GM12878 (cell line): ENCODE measurements at places on chromosomes 6 and 20. TPM values are rescaled to one million over a fixed set of nuclear protein-coding genes. Genes with fewer than 3 reads are reported as not detected.

DNA sequence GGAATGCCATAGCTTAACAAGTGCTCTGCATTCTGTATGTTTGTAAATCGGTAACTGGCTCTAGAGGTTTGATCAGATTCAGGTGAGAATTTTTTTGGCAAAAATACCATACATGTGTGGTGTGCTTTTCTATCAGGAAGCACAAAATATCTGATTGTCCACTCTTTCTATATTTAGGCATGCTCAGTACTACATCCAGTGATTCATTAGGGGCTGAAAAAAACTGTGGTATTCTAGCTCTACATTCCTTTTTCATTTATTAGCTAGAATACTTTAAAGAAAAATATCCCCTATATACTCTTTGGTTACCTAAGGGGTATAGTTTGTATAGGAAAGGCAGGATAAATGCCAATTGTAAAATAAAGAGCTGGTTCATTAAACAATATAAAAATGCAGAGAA lies 10.6 kb upstream of the ELOVL2 start:
- no peak for DNase-seq

GRCh38 chr20:38201356-38201755 lies 36.3 kb upstream of the TGM2 start:
- DNase-seq, result no peak

- DNase-seq, result no peak
Observed at GRCh38 chr6:95795927-95796326, 218.6 kb downstream of the MANEA start.

The HIVEP2 gene
- 15.7 and 18.2 TPM in 2 replicates for total RNA-seq

The GPR6 gene
- total RNA-seq, result not detected in 2 replicates

The KCNK5 gene
- 3.8 and 4.2 TPM in 2 replicates for total RNA-seq

DNA sequence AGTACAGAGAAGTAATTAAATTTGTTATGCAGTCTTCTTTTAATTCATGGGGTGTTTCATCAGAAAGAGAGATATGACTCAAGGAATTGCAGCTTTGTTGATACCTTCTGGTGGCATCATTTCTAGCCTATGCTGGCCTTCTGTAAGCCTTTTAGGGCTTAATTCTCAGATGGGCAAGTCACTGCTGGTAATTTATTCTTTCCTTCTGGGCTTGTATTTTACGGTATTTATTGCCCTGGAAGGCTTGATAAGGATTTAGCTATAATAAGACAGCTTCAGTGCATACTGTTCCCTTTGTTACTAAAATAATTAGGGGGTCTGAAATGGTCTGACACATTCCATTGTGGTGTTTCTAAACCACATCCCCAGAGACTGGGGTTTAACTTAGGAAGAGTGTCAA lies 57.9 kb upstream of the EMILIN3 start:
- DNase-seq, result no peak

DNA sequence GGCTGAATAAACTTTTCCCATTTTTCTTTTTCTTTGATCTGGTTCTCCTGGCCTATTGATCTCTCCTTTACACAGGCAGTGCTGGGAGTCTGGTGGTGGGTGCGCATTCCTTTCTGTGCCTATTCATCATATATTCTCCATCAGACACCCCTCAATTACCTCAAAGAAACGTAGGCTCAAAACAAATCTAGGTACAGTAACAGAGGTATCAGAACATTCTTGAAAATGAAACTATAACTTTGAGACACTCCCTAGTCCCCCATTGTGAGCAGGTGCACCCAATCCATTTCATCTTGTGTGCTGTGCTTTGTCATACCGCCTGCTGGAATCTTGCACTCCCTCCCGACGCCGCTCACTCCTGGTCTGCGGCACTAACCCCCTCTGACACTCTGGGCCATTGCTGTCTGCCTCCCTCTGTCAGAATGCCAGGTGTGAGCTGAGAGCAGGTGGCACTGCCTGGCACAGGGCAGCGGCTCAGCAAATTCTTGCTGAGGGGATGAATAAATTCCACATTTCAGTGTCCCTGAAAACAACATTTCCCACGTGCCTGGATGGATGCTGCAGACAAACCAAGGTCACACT lies 303.4 kb upstream of the EXOC2 start:
- DNase-seq, result no peak

DNA sequence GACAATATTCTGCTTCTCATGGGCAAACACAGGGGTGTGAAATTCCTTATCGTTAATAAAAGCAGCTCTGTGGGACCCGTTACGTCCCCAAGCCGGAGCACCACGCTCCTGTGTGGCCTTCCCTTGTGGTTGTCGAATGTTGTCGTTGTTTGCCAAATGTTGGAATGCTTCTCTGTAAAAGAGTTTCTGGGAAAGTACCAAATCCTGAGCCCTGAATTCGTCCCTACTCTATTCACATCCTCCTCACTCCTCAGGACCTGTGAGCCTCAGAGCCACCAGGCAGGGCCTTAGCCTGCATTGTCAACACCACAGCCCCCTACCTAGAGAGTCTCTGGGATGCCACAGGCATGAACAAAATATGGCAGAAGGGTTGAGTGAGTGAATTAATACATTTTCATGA lies 64.0 kb downstream of the THBS2 start:
- no peak for DNase-seq

- DNase-seq, result no peak
Observed at GRCh38 chr20:61839912-61840778, 225.5 kb downstream of the TAF4 start.

DNA sequence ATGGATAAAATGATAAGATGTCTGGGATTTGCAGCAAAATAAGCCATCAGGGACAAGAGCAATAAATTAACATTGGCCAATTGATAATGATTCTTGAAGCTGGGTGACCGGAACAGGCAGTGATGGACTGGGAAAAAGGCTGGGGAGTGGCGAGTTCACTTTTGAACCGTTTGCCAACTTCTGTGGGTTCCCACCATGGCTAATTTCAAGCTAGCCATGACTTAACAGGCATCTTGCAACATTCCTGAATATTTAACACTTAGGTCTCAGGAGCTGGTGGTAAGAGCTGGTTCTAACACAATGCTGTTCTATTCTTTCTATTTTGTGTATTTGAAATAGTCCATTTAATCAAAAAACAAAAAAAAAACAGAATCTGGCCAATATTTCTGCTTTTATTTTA lies 37.6 kb upstream of the CD83 start:
- DNase-seq, result no peak

- no peak for DNase-seq
Observed at GRCh38 chr6:43981363-43981990, 145.8 kb downstream of the MRPL14 start.

The PACRG gene
- not detected in 2 replicates for total RNA-seq

DNA sequence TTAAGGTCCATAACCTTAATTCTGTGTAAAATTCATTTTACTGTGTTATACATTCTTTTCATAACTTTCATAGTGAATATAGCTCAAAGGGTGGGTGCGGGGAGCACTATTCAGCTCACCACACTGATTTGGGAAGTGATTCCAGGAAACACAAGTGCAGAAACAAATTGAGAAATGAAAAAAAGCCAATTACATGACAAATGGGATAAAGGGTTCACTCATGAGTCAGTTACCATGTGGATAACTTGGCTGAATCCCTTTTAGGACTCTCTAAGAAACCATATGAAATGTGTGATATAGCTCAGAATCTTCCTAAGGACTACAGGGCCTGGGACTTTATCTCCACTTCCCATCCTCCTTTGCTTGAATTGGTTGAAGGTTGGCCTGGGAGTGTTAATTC lies 3.1 kb upstream of the BTN2A1 start:
- no peak for DNase-seq

- DNase-seq, result no peak
Observed at GRCh38 chr6:43361269-43361668, 8.2 kb downstream of the ZNF318 start.

GRCh38 chr6:19535351-19535750 lies 301.8 kb upstream of the ID4 start:
- no peak for DNase-seq

GRCh38 chr20:6061544-6061943 lies 7.7 kb upstream of the LRRN4 start:
- DNase-seq, result no peak

The TMEM217 gene
- total RNA-seq, result 1.6 and 1.9 TPM in 2 replicates

DNA sequence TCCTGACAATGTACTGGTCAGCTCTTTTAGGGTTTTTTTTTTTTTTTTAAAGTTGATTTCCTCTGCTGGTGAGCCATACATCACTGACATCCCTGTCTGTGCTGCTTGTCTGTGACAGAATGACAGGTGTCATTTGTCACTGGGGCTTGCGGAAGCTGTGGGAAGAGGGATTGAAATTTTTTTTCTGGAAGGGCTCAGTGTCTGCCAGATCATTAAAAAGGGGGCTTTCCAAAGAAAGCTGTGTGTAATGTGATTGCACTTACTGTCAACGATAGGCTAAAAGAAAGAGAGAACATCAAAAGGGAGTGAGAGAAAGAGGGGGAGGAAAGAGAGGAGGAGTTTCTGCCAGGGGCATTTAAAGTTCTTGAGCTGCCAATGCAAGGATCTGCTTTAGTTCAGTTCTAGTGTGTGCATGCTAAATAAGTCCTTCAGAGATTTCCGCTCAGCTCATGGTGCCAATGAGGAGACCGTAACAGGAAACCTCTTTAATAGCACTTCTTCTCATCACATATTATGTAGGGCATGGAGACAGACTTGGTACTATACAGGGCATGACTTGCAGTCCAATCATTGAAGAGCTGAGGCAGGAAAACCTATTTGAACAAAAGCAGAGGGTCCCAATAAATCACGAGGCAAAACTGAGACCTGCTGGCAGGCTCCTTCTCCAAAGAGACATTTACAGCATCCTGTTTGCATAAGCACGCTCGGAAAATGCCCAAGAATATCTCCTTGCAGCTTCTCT lies 177.2 kb downstream of the TSHZ2 start:
- DNase-seq, result no peak

DNA sequence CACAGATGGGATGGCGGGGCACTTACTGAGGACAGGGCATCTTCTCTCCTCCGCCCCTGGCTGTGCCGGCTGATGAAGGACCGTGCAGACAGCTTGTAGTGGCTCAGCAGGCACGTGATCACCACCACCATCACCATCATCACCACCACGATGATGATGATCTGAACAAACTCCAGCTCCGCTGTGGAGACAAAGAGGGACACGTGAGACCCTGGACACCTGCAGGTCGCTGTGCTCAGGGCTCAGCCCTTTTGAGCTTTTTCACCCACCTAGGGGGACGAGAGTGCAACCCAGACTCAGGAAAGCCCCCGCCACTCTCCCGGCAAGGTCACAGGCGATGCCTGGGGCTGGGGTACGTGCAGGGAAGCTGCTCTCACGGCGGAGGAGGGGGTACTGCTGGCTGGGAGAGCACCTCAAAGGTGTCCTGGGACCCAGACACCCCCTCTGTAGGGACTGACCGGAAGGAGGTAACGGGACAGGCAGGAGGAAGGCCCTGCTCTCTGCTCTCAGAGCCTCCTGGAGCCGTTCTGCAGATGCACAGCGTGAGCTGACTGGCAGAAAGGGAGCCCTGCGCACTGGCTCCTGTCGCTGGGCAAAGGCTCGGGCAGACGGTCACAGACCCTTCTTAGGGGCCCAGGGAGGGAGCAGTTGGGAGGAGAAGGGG lies 39.4 kb upstream of the ZBP1 start:
- DNase-seq, result no peak

DNA sequence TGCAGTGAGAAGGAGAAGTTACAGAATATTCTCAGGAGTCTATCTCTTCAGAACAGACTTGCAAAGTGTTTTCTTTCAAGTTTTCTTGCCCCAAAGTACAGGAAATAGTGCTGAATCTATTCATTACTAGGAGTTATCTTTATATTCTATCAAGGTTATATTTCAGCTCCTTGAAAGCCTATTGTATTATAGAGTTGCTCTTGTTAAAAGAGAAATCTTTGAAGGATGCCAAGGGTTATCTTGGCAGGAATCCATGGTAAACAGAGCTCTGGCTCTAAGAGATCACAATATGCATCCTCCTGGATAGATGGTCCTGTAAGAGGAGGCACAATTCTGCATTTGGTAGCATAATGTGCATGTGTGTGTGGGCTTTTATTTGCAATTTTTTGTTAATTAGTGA lies 21.2 kb upstream of the SNRPB2 start:
- no peak for DNase-seq

DNA sequence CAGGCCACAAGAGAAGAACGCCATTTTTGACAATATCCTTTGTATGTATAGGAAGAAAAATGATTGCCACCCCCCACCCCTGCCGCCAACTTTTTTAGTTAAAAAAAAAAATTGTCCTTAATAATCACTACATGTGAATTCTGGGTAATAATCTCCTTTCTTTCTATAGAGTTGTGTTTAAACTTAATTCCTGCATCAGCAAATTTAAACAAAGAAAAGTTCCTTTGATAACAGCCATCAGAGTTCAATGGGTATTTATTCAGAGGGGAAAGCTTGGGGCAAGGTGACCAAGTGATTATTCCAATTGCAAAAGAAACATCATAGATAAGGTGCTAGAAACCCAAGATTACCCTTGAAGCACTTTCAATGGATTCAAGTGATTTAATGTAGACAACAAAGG lies 47.0 kb downstream of the GCLC start:
- no peak for DNase-seq

DNA sequence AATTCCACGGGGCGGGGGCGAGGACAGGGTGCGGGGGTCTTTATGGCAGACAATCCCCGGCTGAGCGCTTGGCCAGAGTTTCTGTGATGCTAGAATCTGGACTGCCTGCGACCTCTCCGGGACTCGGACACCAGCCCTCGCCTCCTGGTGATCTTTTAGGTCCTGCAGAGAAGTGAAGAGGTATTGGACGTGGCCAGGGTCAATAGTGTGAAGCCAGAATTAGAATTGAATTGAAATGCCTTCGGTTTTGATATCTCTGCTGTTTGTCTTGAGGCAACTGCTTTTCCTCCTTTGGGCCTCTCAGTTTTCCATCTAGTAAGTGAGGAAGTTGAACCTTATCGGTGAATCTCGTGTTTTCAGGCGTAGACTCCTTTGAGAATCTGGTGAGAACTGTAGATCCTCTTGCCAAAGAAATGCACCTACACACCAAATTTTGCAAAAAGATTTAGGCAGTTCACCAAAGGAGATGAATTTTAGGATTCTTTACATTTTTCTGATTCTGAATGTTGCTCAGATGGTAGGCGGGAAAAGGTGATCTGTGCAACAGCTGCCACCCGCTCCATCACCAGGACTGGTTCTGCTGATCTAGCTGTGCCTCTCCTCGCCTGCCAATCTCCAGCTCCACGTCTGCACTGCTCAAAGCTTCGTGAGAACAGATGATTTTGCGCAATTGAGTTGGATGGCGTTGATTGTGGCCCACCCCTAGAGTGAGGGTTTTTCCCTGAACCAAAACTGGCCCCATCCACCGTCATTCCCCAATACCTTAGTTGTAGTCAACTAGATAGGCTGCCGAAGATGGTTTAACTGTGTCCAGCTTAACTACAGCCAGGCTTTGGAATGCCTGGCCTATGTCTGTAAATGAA lies 837 bp upstream of the OSER1 start:
- DNase-seq, result no peak

DNA sequence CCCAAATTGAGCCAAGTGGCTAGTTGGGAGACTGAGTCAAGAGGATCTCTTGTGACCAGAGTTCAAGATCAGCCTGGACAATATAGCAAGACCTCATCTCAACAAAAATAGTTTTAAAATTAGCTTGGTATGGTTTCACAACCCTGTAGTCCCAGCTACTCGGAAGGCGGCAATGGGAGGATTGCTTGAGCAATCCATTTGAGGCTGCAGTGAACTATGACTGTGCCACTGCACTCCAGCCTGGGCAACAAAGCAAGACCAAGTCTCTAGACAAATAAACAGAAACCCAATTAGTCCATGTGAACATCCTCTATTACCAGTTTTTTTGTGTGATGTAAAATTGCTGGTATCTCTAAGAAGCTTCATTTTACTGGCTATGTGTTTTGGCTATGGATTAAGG lies 106.2 kb downstream of the TULP4 start:
- DNase-seq, result no peak

The TOMM6 gene
- 262 and 265 TPM in 2 replicates for total RNA-seq
